ENCODE measurements at places on chromosomes 5 and 9.

GRCh38 chr5:16712620-16713019 is 95.8 kb upstream of the RETREG1 start:
- no peak for DNase-seq

DNA sequence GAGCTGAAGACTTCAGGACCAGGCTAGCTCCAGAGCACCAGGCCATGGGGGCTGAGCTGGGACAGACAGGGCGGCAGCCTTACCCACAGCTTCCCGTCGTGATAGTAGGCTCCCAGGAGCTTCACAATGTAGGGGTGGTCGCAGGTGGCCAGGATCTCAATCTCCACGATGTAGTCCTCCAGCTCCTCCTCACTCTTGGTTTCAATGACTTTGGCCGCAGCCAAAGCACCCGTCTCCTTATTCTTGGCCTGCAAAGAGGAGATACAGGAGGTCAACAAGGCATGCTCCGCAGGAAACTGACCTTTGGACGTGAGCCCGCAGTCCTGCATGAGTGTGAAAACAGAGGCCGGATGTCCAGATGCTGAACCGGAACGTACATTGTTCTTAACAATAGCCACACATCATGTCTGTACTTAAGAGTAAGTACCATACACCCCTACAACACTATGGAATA is 31.5 kb downstream of the STK10 start:
- no peak for DNase-seq

DNA sequence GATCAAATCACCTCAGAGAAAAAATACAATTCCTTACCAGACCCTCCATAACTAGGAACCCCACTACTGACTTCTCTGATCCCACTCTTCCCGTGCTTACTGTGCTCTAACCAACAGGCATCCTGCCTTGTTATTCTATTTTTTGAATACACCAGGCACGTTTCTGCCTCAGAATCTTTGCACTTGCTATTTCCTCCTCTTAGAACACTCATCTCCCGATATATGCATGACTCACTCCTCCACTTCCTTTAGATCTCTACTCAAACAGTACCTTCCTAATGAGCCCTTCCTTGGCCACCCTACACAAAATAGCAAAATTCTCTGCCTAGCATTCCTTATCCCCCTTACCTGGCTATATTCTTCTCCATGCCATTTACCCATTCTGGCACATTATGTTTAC is 43.9 kb downstream of the MAPKAP1 start:
- DNase-seq = no peak

- no peak for DNase-seq
These were observed 285.4 kb downstream of the MAST4 start for GRCh38 chr5:66881480-66882161.

GRCh38 chr9:95816716-95817115 is 58.8 kb upstream of the ERCC6L2 start:
- DNase-seq = no peak

- DNase-seq = no peak
These were observed 38.0 kb downstream of the TGFBI start for GRCh38 chr5:136066661-136067271.

- DNase-seq = no peak
These were observed 9.0 kb downstream of the RACK1 start for GRCh38 chr5:181234455-181235306.

DNA sequence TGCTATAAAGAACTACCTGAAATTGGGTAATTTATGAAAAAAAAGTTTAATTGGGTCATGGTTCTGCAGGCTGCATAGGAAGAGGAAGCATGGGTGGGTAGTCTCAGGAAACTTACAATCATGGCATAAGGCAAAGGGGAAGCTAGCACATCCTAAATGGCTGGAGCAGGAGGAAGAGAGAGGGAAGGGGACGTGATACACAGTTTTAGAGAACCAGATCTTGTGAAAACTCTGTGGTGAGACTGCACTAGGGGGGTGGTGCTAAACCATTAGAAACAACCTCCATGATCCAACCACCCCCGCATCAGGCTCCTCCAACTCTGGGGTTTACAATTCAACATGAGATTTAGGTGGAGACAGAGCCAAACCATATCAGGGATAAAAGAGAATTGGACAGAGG is 624.2 kb downstream of the PRR16 start:
- no peak for DNase-seq

DNA sequence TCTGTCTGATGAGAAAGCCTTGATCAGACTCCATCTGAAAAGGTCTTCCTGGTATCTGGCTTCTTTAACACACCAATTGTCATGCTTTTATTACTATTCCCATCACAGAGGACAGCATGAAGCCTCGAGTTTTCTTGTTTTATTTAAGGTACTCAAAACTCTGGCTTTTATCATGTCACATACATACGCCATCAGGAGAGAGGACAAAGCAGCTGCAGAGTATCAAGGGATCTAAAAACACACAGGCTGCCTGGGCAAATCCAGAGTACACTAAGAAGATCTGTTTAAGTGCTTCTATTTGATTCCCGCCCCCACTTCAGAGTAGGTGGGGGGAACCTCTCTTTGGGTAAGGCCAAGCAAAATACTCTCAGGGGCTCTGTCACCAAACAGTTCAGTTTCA is 277.2 kb downstream of the SPOCK1 start:
- DNase-seq = no peak

DNA sequence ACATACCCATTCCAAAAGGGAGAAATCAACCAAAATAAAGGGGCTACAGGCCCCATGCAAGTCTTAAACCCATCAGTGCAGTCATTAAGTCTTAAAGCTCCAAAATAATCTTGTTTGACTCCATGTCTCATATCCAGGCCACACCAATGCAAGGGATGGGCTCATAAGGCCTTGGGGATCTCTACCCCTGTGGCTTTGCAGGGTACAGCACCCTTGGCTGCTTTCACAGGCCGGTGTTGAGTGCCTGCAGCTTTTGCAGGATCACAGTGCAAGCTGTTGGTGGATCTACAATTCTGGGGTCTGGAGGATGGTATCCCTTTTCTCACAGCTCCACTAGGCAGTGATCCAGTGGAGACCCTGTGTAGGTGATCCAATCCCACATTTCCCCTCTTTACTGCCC is 5.0 kb upstream of the SPINK14 start:
- no peak for DNase-seq

DNA sequence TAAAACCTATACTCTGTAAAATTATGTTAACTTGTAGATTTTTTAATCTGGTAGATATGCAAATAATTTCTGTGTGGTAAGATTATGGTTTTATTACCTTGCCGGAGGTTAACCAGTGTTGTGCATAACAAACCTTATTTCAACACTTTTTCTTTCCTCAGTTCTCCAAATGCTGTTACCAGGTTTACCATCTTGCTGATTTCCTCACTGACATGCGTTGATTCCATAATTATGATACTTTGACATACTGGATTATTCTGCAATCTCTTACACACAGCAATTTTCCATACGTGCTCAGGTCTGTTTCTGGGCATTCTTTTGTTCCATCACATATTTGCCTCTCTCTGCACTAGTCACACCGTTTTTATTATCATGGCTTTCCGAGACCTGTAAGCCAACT is 77.6 kb downstream of the TTC39B start:
- no peak for DNase-seq

DNA sequence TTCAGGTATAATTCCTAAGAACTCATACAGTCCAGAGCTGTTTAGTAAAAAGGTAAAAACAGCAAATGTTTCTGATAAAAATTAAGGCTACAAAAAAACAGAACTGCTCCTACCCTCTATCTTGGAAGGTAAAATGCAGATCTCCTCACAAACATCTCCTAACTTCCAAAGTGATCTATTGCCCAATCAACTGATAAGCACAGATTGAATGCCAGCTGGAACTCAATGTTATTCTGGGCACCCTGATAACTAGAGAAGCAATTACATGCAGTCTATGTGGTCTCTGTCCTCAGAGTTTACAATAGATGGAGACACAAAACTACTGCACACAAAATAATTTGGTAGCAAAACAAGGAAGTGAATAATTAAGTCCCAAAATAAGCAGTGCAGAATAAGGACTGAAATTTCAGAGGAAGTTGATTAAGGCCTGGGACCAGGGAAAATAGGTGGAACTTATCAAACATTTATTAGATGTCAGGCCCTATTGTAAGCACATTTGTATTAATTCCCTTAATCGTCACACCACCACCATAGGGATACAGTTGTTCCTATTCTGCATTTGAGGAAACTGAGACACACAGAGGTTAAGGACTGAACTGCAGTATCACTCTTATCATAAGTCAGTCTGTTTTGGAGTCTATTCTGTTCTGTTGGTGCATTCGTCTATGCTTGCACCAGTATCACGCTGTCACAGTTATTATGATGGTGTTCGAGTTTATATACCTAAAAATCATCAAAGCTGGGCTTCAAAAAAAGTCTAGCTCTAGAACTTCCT is 102.2 kb upstream of the TARS1 start:
- DNase-seq = no peak

DNA sequence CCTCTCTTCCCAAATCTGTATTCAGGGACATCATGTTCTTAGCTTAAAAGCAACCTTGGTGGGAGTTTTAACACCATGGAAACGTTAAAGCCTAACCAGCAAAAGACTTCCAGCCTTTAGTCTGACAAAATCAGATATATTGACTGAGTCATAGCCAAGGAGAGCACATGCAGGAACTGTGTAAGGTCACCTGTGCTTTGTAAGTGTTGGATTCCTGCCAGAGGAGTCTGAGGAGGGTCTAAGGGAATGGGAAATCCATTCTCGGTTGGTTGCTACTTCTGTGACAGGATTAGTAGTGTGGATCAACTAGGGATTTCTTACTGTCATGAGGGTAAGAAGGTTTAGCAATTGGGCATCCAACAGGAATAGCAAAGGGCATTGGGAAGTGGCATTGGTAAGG is 142.0 kb upstream of the CHD1 start:
- no peak for DNase-seq

DNA sequence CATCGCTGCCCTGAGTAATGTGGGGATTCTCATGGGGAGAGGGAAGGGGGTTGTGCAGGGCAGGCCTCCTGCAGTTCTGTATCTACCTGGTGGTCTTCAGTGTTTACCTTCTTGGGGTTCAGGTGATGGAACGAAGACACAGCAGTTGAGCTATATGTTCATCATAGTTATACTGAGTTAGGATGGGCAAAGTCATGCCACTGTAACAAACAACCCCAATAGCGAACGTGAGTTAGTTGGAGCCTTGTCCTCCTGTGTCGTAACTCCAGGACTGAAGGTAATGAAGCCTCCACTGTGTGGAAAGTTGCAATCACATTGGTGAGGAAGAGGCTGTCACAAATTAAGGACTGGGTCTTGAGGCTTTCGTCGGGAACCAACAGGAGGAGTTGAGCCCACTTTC is 64.4 kb downstream of the DAPK1 start:
- no peak for DNase-seq

DNA sequence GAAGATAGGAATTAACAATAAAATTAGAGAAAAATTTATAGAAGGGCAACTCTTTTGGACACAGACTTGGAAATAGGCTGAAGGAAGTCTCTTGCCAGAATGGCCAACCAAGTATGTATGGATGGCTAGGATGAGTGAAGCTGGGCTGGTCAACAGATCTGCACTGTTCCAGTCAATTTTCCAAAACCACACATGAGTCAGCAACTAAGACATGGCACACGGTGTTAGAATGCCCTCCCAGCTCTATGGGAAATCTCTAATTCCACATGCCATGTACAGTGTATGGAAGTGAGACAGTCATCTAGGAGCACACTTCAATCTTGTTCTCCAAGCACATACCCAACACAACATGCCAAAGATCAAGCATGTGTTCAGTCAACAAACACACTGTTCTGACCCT is 129.6 kb downstream of the GLIS3 start:
- DNase-seq = no peak

GRCh38 chr9:115109486-115109885 is 8.5 kb downstream of the TNC start:
- DNase-seq = no peak

DNA sequence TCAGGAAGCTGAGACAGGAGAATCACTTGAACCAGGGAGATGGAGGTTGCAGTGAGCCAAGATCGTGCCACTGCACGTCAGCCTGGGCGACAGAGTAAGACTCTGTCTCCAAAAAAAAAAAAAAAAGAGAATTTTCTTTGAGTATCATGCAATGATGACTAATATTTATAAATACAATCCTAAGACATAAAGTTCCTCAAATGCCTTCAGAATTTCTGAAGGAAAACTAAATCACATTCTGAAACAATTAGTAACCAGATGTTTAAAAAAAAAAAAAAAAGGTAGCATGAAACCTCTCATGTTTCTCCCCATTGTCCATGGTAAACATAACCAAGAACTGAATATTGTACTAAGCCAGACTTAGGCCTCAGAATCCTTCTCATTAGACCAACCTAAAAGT is 23.1 kb downstream of the MLLT3 start:
- DNase-seq = no peak

- no peak for DNase-seq
These were observed 588.9 kb upstream of the TLE4 start for GRCh38 chr9:78982849-78983248.

GRCh38 chr5:15683332-15683731 is 183.4 kb downstream of the FBXL7 start:
- DNase-seq = no peak

- DNase-seq = no peak
These were observed 5.2 kb downstream of the GRAMD2B start for GRCh38 chr5:126428421-126428820.

DNA sequence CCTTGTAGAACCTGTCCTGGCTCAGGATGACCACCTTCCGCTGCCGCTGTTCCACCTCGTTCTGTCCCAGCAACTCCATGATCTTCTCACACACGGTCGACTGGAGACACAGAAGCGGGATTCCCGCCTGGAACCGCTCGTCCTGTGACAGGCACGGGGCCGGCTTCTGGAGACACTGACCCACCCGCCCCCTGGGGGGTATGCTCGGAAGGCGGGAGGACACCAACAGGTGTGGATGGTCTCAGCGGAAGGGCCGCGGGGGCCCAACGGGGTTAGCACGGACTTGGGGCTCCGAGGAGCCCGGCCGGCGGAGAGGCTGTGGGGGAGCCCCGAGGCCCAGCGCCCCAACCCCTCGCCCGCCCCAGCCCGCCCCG is 530 bp downstream of the UCK1 start:
- no peak for DNase-seq

GRCh38 chr9:16579872-16580432 is 290.5 kb downstream of the BNC2 start:
- DNase-seq = no peak

GRCh38 chr5:39262981-39263380 is 43.6 kb upstream of the FYB1 start:
- DNase-seq = no peak

DNA sequence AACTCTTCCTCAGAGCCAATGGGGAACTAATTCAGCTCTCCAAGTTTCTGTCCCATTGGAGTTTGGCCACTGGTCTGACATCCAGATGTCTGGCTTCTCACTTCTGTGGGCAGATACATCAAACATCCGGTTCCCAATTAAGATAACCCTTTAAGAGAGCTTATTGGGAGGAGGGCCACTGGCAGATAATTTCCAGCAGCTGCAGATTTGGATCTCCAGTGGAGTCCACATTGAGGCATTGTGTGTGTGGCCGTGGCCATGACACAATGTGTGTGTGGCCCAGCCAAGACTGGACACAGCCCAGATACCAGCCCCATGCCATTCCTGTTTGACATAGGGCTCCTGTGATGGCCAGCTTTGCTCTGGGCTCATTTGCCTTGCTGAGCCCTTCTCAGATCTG is 110.5 kb upstream of the MAP1B start:
- DNase-seq = no peak

Data from stimulated activated CD4-positive, alpha-beta T cell treated with anti-CD3 and anti-CD28 coated beads, Interleukin-1b, Interleukin-23, amount 100 ng/mL, for 4 hours (primary cell).